ENCODE measurements at places on chromosomes 11 and 22.

GRCh38 chr22:46967445-46968358, 205.3 kb downstream of the TBC1D22A start:
- no peak for DNase-seq

GRCh38 chr22:49693848-49694247, 133.8 kb downstream of the BRD1 start:
- DNase-seq, result no peak

DNA sequence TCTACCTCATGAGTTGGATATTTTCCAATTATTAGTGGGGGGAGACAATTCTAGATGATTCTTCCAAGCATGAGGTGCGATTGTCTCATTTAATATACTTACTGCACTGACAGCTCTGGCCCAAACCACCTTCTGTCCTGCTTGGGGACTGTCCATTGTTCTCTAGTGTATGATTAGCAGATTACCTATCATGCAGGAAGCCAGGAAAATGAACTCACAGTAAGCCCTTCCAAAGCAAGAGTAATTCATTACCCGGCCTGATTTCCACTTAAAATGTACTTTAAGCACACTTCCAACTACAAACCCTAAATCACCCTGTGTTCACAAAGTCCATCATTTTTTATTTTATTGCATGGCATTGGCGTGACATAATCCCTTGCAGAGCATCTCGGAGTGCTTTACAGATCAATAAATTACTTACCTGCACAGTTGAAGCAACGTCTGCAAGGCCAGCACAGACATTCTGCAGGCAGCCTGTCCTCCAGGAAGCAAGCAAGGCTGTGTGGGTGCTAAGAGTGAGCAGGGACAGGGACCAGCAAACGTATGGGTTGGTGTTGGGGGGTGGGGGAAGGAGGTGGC, 838.2 kb downstream of the NTM start:
- DNase-seq, result peak; percentile 7

DNA sequence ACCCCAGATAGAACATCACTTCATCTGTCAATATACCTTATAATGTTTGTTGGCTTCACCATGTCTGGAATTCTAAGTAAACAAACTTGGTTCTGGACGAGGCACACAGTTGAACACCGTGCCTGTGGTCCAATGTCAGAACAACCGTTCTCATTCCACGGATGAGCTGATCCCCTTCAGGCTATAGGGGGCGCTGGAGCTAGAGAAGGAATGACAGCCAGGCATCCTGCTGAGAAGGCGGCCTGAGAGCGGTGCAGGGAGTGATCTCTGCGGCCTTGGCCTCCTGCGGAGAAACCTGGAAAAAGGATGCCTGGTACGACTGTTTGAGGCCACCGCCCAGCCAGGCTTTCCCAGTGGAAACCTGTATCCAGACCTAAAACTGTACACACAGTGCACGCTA, 48.7 kb downstream of the FDX1 start:
- no peak for DNase-seq

DNA sequence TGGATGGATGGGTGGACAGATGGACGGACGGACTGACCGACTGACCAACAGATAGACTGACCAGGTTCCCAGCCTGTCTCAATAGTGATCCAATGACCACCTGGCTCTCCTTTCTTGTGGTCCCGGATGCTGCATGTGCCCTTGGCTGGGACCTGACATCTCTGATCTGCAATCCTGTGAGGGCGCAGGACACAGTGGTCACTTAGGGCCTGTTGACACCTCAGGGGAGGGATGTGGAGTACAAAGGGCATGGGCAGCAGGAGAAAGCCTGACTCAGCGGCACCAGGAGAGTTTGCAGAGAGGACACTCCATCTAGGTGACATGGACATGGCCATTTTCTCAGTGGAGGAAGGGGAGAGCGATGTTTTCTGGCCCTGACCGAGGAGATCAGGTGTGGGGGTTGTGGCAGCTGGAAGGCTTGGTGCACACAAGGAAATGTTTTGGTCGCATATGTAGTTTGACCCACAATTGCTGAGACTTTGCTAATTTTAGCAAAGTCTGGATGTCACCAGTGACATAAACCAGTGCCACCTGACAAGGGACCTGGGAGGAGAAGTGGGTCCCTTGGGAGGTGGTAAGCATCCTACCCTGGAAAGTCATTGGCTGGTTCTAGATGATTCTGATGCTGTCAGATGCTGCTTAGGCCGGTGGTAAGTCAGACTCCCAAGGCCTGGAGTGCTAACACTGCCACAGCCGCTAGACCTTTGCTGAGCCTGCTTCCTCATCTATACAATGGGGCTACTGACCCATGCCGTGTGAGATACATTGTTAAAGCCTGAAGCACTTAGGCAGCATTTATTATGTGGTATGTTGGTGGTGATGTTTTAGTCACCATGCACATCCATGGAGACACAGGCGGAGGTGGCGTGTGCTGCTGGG, 50.7 kb downstream of the CD82 start:
- DNase-seq, result no peak

DNA sequence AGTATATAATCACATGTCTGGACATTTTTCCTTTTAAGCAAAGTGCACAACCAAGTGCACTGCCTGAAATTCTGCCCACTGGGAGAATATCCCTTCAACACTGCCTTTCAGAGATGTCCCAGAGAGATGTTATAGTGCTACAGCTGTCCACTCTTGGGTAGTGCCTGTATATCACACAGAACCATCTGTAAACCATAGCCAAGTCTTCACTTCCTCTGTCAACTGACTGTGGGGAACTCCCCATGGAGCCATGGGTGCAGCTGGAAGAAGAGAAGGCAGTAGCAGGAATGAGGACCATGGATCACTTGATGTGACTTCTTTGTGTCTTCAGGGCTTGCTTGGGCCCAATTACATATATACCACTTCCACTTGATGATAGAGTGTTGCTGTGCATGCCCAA, 44.6 kb upstream of the LIN7C start:
- DNase-seq, result no peak

DNA sequence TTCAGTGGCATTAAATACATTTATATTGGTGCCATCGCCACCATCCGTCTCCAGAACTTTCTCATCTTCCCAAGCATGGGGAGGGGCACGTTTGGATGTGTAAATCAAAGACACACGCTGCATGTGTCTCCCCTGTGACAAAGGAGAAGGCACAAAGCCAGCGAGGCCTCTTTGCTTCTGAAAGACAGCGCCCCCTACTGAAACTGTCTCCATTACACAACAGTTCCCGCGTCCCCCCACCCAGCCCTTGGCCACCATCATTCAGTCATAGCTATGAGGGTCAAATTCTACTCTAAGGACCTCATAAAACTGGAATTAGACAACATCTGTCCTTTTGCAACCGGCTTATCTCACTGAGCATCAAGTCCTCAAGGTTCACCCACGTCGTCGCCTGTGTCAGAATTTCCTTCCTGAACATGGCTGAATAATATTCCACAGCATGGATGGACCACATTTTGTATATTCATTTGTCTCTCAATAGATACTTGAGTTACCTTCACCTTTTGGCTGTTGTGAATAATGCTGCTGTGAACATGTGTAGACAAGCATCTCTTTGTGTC, 64.8 kb downstream of the IGF2 start:
- DNase-seq, result no peak

GRCh38 chr11:78432058-78432515, 14.5 kb upstream of the GAB2 start:
- DNase-seq, result no peak

GRCh38 chr11:95067841-95068219, 1.1 kb downstream of the SRSF8 start:
- DNase-seq, result no peak

- no peak for DNase-seq
Measured at GRCh38 chr11:65781152-65781961, 581 bp upstream of the AP5B1 start.

DNA sequence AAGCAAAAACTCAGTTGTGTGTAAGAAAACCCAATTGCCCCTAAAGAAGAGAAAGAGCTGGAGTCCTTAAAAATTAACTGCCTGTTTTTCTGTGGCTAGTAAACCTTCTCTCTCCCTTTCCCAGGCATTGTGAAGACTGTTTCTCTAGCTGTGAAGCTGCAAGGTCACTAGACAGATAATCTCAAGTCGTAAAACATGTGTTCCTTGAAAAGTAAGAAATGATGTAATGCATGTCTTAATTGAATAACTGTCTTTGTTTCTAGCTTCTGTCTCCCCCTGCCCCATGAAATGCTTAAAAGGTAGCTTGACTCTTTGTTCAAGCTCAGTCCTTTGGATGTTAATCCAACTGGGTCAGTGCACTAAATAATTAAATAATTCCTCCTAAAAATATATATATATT, 29.5 kb upstream of the FAM181B start:
- DNase-seq, result no peak

- DNase-seq, result no peak
Measured at GRCh38 chr11:44324749-44325525, 15.0 kb upstream of the ALX4 start.

DNA sequence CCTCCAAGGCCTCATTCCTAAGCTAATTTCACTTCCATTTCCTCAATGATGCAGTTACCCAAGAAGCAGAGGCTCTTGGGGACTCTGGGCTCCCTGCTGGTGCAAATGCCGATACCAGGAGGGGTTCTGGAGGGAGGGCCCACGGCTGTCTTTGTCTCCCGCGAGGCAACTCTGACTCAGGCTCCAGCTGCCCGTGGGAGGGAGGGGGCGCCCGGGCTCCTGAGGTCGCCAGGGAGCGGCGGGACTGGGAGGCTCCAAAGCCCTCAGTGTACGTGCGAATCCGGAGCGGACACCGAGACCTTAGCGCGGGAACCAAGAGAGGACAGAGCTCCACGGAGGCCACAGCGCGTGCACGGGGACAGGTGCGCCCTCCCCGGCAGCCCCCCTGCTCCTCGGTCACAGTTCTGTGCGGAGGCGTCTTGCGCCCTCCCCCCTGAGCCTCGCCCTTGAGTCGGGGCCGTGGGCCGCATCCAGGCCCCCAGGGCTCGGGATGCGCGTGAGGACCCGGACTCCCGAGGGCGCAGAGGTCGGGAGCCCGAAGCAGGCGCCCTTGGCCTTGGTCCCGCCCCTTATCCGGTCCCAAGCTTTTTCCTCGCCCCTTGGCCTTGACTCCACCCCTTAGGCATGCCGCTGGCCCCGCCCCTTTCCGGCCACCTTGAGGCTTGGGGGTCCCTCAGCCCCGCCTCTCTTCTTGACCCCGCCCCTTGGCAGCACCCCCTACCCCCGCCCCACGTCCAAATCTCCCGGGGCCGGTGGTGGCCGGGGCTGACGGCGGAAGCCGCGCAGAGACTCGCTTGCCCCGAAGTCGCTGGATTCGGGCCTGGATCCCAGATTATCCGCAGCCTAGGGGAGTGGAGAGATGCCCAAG, 4.7 kb upstream of the SHISA8 start:
- no peak for DNase-seq

DNA sequence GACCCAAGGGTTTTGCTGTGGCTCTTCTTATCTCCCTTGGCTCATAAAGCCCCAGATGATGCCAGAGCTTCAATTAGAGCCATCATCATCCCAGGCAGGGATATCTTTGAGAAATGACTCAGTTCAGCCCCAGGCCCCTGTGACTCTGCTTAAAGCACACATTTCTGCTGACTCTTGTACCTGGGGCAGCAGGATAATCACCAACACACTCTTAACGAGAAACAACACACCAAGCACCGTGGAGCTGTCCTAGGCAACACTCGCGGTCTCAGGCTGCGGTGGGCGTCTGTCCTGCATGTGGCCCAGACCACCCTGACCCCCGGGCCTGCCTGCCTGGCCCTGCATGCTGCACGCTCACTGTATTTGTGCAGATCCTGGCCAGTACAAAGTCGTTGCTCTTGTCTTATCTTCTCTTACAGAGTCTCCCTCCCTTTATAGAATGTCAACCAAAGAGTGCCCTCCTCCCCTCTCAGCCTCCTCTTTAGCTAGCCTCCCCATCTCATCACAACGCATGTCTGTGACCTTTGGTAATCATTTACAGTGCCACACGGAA, 114.2 kb upstream of the PARVA start:
- DNase-seq, result no peak

GRCh38 chr22:38698407-38699094, 2.2 kb downstream of the JOSD1 start:
- no peak for DNase-seq

- DNase-seq, result no peak
Measured at GRCh38 chr11:117200813-117201657, 1.9 kb downstream of the TAGLN start.

- DNase-seq, result no peak
Measured at GRCh38 chr11:115477410-115477809, 26.8 kb downstream of the CADM1 start.

DNA sequence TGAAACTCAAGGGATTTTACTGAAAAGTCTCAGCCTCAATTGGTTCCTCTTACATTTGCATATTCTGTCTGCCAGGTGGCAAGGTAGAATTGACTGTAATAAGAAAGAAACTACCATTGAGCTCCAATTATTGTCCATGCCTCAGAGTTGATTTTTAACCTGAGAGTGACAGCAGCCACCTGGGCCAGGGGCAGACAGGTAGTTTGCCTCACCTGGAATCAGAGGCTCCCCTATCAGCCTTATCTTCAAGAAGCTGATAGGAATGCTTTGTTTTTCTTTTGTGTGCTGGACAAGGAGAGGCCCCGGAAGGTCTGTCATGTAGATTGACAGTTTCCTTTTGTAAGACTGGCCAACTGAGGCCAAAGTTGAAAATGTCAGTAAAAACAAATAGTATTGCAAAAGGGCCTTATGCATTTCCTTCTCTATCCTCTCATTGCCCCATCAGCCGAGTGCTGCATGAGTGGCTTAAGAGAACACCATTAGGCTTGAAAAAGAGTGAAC, 34.1 kb downstream of the CD44 start:
- no peak for DNase-seq

GRCh38 chr11:16831316-16832192, 93.1 kb downstream of the C11orf58 start:
- no peak for DNase-seq

- peak; percentile 34 for DNase-seq
Measured at GRCh38 chr11:22670830-22671229, 4.4 kb downstream of the GAS2 start.

- DNase-seq, result no peak
Measured at GRCh38 chr22:46250783-46251125, 661 bp upstream of the CDPF1 start.

DNA sequence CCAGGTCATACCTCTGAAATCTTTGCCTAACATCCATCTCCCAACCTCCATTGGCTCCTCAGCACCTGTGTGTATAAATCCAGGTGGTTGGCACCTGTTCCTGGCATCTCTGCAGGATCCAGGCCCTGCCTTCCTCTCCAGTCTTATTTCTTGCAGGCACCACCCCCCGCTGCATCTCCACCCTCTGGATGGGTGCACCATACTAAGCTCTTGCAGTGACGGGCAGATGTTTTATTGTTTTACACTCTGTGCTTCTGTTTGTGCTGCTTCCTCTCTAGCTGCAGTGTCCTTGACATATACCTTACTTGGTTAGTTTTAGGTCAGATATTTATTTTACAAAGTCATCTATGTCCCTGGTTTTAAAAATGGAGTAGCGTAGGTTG, 102.6 kb downstream of the TBC1D22A start:
- no peak for DNase-seq

DNA sequence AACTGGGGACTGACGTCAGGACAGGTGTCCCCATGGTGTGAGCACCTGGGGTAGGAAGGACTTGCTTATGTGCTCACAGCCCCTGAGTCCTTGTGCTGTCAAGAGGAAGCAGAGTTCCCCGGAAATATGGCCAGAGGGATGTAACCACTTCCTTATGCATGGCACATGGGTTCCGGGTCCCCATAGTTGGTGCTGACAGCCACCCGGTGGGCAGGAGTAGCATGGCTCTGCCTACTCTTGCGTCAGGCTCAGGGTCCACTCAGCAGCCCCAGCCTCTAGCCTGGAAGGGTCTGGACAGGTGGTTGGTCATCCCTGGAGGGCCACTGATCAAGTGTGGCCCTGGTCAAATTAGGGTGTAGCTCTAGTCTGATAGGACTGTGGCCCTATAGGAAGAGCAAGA, 42.8 kb upstream of the CCND1 start:
- DNase-seq, result no peak

GRCh38 chr11:103673773-103674172, 362.7 kb upstream of the DDI1 start:
- no peak for DNase-seq

- peak; percentile 69 for DNase-seq
Measured at GRCh38 chr11:83194281-83195142, 1.0 kb downstream of the ANKRD42 start.

Measured in kidney (tissue), 22 donors.